ENCODE measurements at places on chromosomes 5 and 9.

- no peak for DNase-seq
Measured at GRCh38 chr9:79369676-79370075, 202.1 kb upstream of the TLE4 start.

GRCh38 chr5:159928122-159928909 lies 12.0 kb downstream of the ADRA1B start:
- no peak for DNase-seq

DNA sequence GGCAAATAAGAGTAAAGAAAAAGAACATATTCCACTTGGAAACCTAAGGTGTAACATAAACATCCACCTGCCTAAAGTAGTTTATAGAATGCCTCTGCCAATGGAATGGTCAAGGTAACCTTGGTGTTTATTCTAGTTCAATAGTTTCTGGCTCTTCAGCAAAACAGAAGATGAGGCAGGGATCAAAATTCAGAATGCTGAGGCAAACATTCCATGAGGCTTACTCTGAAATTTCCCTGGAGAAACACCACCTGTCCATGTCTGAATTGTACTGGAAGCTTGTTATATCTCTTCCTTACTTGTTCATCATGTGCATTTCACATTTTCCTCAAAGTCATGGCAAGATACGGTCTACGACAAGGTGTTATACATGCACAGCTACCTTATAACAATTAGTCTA lies 1862.4 kb upstream of the ACO1 start:
- DNase-seq = no peak

GRCh38 chr5:154275566-154275965 lies 85.0 kb downstream of the GALNT10 start:
- no peak for DNase-seq
